ENCODE measurements at places on chromosomes 7 and 10. TPM values are rescaled to one million over a fixed set of nuclear protein-coding genes. Genes with fewer than 3 reads are reported as not detected.
A peak's percentile ranks its signal among the peaks of the same experiment; 100 is the strongest.

HOXA9 gene
- total RNA-seq = 0.51 TPM

LEP gene
- total RNA-seq = 0.12 TPM

LRIT1 gene
- not detected for total RNA-seq

DNA sequence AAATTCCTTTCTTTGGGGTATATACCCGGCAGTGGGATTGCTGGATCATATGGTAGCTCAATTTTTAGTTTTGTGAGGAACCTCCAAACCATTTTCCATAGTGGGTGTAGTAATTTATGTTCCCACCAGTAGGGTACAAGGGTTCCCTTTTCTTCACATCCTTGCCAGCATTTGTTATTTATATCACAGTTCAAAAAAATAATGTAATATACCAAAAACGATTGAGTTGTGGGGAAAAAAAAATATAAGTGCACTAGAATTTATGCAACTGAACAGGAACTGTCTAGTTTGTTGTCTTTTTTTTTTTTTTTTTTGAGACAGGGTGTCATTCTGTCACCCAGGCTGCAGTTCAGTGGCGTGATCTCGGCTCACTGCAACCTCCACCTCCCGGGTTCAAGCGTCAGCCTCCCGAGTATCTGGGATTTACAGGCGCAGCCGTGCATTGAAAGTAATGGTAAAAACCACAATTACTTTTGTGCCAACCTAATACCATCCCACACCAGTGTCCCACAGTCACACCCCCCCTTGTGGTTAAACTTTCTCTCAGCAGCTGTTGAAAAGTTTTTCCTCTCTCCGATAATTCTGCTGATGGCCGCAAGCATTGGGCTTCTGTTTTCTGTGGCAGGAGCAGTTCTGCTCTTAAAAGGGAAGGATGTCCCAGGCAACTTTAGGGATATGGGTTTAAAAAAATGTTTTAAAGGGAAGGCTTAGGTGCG is 6.8 kb upstream of the LAT2 start:
- H3K4me3 ChIP-seq = no peak overlapping the region
- DNase-seq = peak; percentile 44
- H3K4me1 ChIP-seq = peaks cover 27% of the 10 kb centered on the region
- no peaks in the 10 kb centered on the region for H3K27me3 ChIP-seq
- no peaks in the 10 kb centered on the region for H3K36me3 ChIP-seq

- H3K36me3 ChIP-seq = no peaks in the 10 kb centered on the region
- no peak overlapping the region for H3K27ac ChIP-seq
- no peaks in the 10 kb centered on the region for H3K4me1 ChIP-seq
- H3K27me3 ChIP-seq = no peaks in the 10 kb centered on the region
- DNase-seq = no peak
Measured at GRCh38 chr10:95356-96115, 39.7 kb upstream of the ZMYND11 start.

DNA sequence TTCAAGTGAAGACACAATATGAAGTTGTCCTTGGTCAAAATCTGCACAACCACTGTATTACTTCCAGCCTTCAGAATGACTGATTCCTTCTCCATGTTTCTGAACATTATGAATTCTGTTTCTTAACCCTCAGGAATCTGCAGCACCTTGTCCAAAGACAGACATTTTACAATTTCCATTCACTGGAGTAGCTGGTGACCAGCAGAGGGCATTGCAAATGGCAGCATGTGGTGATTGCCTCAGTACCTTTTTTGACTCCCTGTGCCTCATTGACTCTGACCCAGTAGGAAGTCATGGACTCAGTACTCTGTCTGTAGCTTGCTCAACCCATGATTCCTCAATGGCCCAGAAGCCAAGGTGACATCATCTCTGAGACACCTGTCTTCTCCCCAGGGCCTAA is 879 bp upstream of the VPS41 start:
- no peak overlapping the region for H3K27ac ChIP-seq
- no peak for DNase-seq
- no peaks in the 10 kb centered on the region for H3K27me3 ChIP-seq

- DNase-seq = no peak
- peaks cover 15% of the 10 kb centered on the region for H3K4me1 ChIP-seq
- H3K4me3 ChIP-seq = no peak overlapping the region
- H3K36me3 ChIP-seq = no peaks in the 10 kb centered on the region
Measured at GRCh38 chr10:119201233-119201632, 6.1 kb upstream of the GRK5 start.

DNA sequence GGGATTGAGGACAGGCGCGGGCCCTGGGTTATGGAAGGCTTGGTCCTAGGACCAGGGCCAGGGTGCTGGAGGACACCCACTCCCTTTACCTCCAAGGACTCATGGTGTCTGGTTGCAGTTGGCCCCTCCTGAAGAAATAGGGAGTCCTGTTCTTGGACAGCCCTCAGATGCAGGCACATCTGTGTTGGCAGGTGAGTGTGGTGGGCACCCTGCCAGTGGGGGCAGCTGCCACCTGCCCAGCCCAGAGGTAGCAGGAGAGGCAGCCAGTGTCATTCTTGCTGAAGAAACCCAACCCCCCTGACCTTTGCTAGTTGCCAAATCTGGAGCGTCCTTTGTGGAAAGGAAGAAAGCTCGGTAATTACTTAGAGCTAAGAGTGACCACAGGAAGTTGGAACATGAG is 8.3 kb downstream of the GALNT17 start:
- no peak overlapping the region for H3K4me3 ChIP-seq
- no peaks in the 10 kb centered on the region for H3K36me3 ChIP-seq
- no peaks in the 10 kb centered on the region for H3K27me3 ChIP-seq
- peaks cover 5% of the 10 kb centered on the region for H3K4me1 ChIP-seq
- DNase-seq = no peak

All from spleen (tissue), 13 donors.